EL (cell line): ENCODE measurements at places on chromosomes 3 and 15.

GRCh38 chr3:186532598-186533072, 11.5 kb downstream of the CRYGS start:
- DNase-seq: no peak

DNA sequence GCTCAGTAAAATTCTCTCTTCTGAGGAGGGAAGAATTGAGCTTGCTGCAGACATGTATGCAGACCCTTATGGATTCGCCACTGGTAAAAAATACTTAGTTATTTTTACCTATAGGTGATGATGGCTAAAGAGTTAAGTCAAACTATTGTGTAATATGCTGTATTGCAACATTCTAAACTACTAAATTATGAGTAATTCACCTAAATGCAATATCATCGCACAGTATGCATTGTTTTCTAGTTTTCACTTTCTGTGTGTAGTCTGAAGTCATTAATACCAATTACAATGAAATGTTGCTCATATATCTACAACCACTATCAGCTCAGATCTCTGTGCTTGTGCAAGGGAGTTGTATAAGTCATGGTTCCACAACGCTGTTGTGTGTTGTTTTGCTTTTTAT, 48.7 kb upstream of the ROBO2 start:
- DNase-seq: no peak

DNA sequence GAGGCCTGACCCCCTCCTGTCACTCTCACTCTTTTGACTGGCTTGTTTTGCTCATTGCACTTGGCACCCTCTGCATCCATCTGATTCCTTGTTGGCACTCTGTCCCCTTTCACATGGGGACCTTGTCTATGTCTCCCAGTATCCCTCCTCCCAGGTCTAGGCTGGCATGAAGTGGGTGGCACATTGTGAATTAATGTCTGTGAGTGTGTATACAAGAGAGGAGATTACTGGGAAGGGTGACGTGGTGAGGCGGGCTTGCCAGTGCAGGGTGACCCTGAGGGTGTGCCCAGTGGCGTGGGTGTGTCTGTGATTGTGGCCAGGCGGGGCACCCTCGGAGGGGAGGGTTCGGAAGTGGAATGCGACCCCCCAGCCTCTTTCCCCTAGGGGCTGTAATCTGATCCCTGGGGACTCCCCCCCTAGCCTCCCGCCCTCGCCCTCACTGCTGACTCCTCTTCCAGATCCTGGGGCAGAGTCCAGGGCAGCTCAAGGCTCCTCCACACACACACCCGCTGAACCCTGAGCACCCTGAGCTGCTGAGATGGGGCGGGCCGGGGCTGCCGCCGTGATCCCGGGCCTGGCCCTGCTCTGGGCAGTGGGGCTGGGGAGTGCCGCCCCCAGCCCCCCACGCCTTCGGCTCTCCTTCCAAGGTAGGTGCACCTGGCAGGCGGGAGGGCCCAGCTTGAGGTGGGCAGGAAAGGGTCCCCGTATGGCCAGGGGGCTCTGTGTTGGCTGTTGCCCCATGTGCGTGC, at the start of gene SEMA3B:
Gene SEMA3B, plus strand, starts transcription at position 445 of the 749 bp plus-strand sequence. Its CDS starts 94 bp downstream, at position 539.
- peak; percentile 89 for DNase-seq

DNA sequence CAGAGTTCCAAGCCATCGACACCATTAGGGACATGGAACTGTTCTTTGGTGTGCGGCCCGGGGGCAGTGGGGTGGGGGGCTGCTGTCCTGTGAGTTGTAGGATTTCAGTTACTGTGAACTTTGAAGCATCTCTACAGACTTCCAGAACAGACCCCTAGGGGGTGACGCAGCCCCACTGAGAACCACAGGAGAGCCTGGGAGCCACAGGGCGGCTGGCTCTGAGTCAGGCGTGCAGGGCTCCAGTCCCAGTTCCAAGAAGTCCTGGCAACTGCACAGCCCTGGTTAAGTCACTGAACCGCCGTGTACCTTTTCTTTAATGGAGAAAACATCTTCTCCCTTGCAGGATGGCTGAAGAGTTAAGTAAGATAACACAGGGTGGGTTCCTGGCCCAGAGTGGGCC, 23.5 kb upstream of the LRTM1 start:
- DNase-seq: peak; percentile 92

- peak; percentile 57 for DNase-seq
These were observed 25.2 kb downstream of the OXNAD1 start for GRCh38 chr3:16290007-16290826.
